ENCODE measurements at places on chromosomes 12 and 14.

DNA sequence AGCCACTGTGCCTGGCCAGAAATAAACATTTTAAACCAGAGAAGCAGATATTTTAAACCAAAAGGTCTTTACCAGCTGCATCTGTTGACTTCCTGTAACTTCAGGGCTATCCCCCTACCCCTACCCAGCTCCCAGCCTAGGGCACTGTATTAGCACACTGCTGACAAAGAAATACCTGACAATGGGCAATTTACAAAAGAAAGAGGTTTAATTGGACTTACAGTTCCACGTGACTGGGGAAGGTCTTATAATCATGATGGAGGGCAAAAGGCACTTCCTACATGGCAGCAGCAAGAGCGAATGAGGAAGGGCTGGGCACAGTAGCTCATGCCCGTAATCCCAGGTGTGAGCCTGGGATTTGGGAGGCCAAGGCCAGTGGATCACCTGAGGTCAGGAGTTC is 26.0 kb downstream of the GEMIN2 start:
- no peak for DNase-seq

GRCh38 chr14:48857366-48857765 is 728.8 kb downstream of the RPS29 start:
- DNase-seq, result no peak

DNA sequence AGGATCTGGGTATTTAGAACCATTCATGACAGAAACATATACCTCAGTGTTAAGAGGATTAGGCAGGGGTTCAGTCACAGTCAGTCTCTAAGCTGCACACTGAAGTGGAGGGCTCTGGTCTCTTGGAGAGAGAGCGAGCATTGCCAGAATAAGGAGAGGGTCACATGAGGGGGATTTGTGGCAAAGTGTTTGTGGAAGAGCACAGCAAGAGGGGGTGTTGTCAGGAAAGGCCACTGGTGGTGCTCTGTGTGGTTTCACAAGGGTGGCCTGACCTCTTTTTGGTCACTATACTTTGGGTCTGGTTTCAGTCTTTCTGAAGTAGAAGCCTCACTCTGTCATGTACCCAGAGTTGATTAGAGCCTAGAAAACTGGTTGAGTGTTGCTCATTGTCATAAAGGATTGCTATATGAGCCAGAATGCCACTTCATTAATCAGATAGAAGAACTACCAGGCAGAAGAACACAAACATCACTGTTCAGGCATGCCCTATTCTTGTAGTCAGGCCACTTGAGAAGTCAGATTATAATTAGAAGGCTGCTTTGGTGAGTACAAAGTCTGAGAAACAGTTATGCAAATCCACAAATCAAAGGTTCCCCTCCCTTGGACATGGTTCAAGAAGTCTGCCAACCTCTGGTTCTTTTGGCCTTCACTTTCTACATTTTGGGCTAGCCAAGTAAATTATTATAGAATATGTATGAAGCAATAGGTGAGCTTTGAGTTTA is 8.4 kb downstream of the TMEM19 start:
- DNase-seq, result no peak

DNA sequence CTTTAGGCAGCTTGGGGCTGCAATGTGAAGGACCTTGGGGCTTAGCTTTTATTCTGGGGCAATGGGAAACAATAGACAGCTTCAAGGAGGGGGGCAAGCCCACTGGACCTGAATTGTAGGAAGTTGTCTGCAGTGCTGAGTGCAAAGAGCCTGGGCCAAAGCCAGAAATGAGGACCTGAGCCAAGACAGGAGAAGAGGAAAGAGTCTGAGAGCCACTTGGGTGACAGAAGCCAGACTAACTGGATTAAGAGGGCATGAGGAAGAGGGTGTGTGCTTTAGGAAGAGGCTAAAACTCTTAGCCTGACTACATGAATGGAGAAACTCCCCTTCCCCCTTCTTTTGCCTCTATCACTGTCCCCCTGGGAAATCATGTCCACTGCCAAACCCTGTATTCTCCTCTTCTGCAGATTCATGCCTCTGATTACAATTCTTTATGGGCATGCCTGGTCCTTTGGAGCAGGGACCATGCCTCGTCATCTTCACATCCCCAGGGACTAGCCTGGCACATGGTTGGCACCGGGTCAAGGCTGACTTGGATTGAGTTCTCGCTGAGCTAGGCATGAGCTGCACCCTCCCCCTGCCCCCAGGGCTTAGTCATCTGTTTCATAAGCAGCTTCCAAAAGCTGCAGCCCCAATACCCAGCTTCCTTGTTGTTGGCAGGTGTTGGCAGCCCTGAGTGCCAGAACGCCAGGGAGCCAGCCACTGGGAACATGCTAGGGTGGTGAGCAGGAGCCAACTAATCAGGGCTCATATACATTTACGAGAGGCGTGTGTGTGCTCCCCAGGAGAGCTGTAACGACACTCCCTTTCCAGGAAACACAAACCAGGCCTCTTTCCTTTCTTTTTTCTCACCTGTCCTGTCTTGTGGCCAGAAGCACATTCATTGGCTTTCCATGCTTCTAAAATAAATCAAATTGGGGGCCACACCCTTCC is 27.7 kb upstream of the JDP2 start:
- DNase-seq, result no peak

GRCh38 chr12:62943779-62944395 is 8.9 kb upstream of the PPM1H start:
- no peak for DNase-seq

GRCh38 chr12:65343801-65344200 is 65.3 kb downstream of the MSRB3 start:
- no peak for DNase-seq
